ENCODE measurements at places on chromosomes 6 and 20. TPM values are rescaled to one million over a fixed set of nuclear protein-coding genes. Genes with fewer than 3 reads are reported as not detected.

The CTCFL gene
- polyA plus RNA-seq: 2.7 TPM

The CSTF1 gene
- 49.7 TPM for polyA plus RNA-seq

The C6orf89 gene
- polyA plus RNA-seq: 46.6 TPM

The HLA-DMA gene
- 13.9 TPM for polyA plus RNA-seq

The LST1 gene
- polyA plus RNA-seq: 6.3 TPM

The GCNT2 gene
- polyA plus RNA-seq: 21.2 TPM

The IL17A gene
- polyA plus RNA-seq: not detected

The PAQR8 gene
- 20.2 TPM for polyA plus RNA-seq

The PLTP gene
- 141 TPM for polyA plus RNA-seq

DNA sequence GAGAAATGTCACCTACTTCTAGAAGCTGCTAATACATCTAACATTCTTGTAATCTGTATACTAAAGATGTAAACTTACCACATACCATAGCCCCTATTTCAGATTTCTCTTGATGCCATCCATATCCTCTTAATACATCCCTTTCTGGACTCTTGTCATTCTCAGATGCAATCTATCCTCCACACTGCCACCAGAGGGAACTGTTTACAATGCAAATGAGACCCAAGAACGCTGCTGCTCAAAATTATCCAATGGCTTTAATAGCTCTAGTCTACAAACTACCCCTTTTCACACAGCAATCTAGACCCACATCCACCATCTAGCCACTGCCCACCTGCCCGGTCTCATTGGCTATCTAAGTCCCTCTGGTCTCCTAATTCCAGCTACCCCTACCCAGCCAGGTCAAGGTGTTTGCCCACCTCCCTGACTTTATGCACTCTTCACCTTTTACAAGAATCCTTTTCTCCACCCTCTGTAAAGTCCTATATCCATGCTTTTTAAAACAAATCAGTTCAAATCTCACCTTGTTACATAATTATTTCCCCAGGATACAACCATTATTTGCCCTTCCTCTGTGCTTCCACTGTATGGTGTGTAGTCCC is 14.8 kb downstream of the FAXC start:
- DNase-seq: no peak

DNA sequence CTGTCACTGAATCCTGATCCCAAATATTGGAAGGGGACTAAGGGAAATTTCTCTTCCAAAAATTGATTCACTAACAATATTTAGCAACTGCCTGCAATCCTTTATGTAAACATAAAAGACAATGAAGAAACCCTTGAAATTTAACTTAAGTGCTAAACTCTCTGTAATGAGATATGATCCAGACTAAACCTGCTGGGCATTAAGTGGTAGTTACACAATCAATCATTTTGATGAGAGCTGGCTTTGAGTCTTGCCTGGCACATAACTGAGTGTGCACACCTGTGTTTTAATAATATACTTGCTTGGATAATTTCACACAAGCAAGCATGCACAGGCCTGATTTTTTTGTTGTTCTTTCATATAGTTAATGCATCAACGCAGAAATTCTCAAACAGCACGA is 9.8 kb upstream of the ZFP64 start:
- DNase-seq: no peak

DNA sequence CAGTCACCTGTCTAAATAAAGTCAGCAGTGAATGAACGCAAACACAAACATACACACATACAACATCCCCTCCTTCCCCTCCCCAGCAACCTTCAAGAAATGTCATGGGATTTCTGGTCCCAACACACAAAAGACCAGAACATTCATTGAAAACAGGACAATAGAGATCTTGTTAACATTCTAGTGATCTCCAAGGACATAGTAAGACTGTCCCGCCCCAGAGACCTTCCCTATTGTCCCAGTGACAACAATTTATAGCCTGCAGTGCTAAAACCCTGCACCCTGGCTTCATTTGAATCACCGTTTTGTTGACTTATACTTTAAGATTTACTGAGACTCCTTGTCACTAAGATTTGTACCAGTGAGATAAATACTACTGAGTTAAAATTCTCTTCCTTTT is 143.9 kb upstream of the NOX3 start:
- no peak for DNase-seq

- DNase-seq: no peak
These were observed 61.2 kb upstream of the CDYL start for GRCh38 chr6:4714961-4715501.

GRCh38 chr6:169775321-169775720 is 23.9 kb downstream of the ERMARD start:
- no peak for DNase-seq

DNA sequence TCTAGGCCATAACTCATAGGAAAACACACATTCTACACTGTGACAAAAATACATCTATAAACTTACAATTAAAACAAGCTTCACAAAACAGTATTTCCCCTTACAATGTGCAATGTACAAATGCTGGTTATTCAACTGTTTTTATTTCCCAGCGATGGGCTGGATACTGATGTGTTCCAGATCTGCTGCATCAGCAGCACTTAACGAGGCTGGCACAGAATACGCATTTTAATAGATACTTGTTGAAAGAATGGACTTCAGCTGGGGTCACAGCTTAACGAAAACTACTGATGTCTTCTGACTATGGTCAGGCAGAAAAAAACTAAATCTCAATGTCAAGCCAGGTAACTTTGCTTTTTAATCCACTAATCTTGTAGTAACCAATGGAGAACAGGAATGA is 70.9 kb downstream of the B4GALT5 start:
- no peak for DNase-seq

DNA sequence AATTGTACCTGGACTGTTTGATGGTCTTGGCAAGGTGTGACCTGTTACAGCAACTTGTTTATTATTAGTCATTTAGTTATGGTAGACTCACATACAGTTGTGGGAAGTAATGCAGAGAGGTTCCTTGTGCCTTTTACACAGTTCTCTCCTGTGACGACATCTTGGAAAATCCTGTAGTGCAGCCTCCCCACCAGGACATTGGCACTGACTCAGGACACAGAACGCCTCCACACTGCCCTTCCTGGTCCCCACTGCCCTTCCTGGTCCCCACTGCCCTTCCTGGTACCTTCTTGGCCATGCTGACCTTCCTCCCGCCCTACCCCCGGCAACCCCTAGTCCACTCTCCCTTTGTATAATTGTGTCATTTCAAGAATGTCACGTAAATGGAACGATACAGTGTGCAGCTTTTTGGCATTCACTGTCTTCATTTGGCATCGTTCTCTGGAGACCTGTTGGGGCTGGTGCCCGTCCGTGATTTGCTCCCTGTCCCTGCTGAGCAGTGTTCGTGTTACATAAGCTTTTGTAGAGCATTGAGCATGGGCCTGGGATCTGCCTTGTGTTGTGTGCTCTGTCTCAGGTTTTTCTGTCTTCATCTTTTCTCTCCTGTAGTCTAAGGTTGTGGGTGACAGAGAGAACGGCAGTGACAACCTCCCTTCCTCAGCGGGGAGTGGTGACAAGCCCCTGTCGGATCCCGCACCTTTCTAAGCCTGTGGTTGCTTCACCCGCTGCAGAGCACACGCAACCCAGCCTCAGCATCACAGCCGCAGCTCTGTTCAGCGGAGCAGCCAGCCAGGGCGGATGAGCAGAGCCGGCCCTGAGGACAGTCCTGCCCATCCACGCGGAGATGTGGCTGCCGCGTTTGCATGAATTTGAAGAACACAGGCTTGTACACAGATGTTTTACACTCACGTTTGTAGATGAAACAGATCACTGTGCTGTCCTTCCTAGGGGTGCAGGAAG is 5.4 kb upstream of the DNAJC5 start:
- no peak for DNase-seq

GRCh38 chr6:71277926-71278600 is 10.5 kb upstream of the OGFRL1 start:
- no peak for DNase-seq

- no peak for DNase-seq
These were observed 1.3 kb downstream of the LSM14B start for GRCh38 chr20:62123450-62124118.

DNA sequence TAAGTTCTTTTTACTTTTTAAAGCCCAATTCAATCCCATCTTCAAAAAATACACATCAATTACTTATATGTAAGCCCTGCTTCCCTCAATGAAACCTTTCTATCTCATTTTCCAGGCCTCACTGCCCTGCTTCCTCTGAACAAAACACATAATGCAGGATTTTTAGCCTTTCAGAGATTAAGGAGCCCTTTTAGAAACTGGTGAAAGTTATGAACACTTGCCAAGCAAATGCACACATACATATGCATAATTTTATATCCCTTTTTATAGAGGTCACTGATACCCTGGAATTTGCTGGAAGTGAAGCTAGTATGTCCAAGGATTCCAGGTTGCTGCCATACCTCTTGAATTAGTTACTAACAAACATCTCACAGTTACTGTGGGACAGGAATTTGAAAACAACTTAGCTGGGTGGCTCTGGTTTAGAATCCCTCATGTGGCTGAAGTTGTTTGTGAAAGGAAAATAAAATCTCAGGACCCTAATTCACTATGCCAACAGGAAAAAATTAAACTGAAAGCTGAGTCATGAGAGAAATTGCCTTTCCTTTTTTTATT is 75.8 kb downstream of the UBE3D start:
- DNase-seq: no peak

Measured in renal cortex interstitium (tissue), 15 donors.